ENCODE measurements at places on chromosomes 3 and 15.

GRCh38 chr3:77362936-77363335, 323.0 kb downstream of the ROBO2 start:
- no peak for DNase-seq

DNA sequence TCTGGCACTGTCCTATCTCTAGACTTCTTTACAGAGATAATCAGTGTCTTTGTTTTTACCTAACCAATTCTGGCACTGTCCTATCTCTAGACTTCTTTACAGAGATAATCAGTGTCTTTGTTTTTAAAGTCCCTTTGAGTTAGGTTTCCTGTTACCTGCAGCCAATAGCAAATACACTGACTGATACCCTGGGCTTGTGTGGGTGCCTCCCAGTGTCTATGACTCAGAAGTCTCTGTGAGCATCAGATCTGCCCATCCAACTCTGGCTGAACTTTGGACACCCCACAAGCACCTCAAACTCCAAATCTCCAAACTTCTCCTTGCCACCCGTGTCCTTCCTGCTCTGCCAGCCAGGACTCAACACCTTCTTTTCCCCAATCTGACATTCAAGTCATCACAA, 30.4 kb downstream of the SLC41A3 start:
- DNase-seq, result no peak

DNA sequence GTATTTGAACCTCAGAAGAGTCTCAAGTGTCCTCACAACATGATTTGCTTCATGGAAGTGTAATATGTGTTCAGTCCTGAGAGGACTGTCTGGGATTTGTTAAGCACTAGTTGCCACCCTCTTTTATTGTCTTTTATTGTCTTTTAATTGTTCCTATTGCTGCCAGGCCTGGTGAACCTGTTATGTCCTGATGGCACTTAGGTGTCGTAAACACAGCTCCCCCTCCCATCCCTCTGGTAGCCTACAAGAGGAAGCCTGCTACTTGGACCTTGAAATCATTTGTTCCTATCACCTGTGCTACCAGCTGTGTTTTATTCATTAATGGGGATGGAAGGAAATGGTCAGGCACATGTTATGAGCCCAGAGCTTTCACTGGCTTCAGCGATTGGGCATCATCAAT, 19.3 kb downstream of the CCNB2 start:
- DNase-seq, result no peak

GRCh38 chr3:136943436-136943835, 14.3 kb upstream of the IL20RB start:
- DNase-seq, result no peak

- DNase-seq, result no peak
Observed at GRCh38 chr15:45919806-45920205, 285.0 kb downstream of the SQOR start.

GRCh38 chr15:82768414-82769054, 37.3 kb downstream of the FSD2 start:
- no peak for DNase-seq

GRCh38 chr15:52172869-52173268, 18.3 kb downstream of the GNB5 start:
- no peak for DNase-seq

- no peak for DNase-seq
Observed at GRCh38 chr3:143718463-143718862, 129.8 kb downstream of the SLC9A9 start.

DNA sequence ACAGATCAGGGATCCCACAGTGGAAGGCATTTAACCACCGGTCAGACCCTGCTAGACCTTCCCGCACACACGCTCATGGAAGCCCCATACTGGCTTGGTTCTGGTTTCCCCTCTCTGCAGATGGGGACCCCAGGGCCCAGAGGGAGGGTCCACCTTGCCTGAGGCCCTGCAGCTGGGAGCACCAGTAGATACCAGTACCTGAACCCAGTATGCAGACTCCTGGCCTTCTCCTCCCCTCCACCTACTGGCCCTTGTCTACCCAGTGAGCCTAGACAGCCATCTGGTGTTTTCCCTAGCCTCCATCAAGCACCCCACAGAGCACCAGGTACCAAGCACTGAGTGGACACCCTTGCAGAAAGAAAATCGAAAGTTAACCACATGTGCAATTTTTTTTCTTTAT, 65.1 kb downstream of the MEGF11 start:
- DNase-seq, result no peak

DNA sequence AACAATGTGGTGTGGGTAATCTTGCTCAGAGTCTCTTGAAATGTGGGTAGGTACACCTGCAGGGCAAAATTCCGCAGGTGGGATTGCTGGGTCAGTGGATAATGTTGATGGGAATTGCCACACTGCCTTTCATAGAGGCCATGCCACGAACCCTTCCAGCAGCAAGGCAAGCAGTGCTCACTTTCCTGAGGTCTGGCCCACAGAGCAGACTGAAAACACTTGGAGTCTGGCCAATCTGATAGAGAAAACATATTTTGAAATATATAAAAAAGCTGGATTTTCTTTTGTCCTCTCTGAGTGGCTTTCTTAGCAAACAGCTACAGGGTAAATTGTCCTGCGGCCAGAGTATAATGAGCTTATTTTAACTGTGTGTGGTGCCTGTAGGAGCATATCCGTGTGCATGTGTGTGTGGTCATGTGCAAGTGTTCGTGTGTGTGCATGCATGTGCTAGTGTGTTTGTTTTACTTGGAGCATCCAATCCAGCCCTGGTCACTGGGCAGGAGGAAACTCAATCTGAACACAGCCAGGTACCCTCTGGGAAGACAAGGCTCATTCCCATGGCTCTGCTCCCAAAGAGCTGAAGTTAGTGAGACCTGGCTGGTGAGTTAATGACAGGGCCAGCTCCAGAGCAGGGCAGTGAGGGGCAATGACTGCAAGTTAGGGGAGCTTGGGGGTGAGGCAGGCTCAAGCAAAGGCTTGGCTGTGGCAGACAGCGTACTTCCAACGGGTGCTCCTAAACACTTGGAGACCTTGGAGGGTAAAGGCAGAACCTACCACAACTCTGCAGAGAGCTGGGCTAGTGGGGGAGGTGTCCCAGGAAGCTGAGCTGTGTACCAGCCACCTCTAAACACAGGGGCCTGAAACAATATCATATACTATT, 91.3 kb downstream of the PLXNA1 start:
- no peak for DNase-seq

- DNase-seq, result no peak
Observed at GRCh38 chr15:41692049-41692448, 31.8 kb downstream of the MGA start.

DNA sequence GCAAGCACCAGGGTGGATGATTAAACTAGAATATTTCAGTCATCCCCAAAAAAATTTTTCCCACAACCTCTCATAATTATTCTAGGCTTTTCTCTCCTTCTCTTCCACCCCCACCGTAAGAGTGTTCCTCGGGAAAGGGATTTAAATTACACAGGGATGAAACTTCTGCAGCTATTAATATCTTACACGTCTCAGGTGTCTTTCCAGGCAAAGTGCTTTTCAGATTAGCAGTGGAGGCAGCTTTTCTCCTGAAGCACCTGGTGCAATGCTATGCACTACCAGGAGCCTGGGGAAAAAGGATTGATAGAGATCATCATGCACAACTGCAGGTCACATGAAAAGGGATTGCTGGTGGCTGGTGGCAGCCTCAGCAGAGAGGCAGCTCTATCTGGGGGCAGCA, 250.4 kb downstream of the NTRK3 start:
- no peak for DNase-seq

GRCh38 chr3:17055374-17056276, 170.9 kb downstream of the PLCL2 start:
- DNase-seq, result no peak

DNA sequence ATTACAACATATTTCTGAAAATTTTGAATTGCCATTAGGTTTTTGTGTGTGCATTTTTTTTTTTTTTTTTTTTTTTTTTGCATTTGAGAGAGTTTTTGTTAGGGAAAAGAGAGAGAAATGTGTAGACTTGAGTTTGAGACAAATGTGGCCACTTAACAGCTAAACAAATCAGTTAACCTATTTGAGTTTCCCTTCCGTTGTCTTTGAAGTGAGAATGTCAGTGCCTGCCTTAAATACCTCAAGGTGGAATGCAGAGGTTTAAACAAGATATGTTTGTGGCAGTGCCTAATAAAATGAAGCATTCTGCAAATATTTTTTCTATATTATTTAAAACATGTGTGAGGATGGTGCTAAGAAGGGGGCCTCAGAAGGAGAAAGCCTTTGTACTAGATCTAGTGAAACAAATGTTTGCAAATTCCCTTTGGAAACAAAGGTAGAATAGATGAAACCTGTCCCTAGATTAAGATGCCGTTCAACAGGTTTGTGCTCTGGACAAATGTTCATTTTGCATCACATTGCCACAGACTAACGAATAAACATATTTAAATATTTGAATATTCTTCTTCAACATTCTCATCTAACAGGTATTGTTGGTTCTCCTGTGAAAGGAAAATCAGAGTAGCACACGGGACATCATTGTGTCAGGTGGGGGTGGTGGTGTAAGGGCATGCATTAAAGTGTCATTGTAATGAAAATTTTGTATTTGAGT, 80.7 kb downstream of the SATB1 start:
- no peak for DNase-seq

GRCh38 chr15:67792250-67792942, 32.9 kb upstream of the SKOR1 start:
- DNase-seq, result no peak

GRCh38 chr3:42999632-43000031, 20.5 kb downstream of the GASK1A start:
- no peak for DNase-seq

DNA sequence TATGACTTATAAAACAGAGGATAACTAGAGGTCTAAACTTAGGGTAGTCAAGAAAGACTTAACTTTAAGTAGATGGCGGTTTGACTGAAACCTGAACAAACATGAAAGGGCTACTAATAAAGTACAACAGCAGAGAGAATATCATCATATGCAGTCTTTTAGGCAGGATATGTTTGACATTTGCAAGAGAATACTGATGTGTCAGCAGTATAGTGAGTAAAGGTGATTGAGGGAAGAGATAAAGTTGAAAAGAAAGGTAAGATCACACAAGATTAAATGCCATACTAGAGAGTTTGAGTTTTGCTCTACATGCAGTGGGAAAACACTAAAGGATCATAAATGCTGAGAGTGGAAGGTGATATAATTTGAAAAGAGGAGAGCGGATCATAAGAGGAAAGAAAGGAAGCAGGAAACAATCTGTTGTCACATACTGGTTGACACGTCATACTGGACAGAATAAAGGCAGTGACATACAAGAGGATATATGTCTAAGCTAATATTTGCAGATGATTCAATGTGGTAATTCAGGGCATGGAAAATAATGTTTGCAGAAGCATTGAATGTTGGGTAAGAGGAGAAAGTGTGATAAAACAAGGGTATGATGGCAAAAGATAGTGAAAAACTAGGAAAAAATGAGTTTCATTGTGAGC, 223.0 kb downstream of the EPHA6 start:
- DNase-seq, result no peak

DNA sequence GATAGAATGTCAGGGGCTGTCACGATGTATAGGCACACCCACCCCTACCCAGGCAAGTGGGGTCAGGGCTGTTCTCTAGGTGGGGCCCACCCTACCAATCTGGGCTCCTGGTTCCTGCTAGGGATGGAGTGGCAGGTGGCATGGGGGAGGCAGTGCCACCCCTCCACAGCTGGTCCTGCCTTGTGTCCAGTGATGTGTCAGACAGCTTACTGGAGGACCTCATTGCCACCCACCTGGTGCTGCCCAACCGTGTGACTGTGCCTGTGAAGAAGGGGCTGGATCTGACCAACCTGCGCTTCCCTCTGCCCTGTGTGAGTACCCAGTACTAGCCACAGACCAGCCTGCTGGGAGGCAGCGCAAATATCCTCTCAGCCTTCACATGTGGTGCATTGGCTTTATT, 27.5 kb downstream of the ESYT3 start:
- DNase-seq, result no peak

GRCh38 chr3:188108703-188109412, 45.1 kb upstream of the LPP start:
- no peak for DNase-seq

DNA sequence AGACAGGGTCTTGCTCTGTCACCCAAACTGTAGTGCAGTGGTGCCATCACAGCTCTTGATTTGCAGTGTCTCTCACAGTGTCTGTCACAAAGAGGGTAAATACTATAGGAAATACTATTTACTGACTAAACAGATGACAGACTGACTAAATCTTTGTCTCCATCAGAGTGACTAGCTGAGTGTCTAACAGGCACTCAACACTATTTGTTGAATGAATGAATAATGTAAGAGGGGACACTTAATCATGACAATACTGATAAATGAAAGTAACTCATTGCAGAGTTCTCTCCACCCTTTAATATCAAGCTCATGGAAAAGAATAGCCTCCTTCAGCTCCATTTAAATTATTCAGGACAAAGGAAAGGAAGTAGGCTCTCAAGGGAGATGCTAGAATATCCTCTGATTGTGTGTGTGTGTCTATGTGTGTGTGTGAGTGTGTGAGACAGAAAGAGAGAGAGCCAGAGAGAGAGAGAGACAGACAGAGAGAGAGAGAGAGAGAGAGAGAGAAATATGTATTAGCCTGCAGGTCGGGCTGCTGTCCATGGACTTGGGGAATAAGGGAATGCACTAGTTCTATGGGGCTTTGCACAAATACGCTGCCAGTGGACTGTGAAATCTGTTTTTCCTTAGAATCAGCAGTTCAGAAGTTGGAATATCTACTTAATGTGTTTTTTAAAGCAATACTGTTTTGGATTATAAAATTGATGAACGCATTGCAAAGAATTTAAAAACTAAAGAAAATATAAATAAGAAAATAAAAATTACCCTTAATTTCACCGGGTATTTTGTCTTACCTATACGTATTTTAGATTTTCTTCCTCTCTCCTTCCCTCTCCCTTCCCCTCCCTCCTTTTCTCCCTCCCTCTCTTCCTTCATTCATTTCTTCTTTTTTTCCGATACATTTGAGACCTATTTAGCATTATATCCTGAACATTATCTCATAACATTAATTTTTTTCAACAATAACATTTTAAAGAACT, 132.9 kb upstream of the LRIG1 start:
- no peak for DNase-seq

- no peak for DNase-seq
Observed at GRCh38 chr3:41290736-41291135, 91.4 kb downstream of the CTNNB1 start.

DNA sequence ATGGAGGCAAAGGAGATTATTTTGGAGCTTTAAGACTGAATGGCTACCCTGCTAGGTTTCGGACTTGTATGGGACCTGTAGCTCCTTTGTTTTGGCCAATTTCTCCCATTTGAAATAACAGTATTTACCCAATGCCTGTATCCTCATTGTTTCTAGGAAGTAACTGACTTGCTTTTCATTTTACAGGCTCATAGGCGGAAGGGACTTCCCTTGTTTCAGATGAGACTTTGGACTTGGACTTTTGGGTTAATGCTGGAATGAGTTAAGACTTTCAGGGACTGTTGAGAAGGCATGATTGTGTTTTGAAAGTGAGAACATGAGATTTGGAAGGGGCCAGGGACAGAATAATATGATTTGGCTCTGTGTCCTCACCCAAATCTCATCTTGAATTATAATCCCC, 10.5 kb downstream of the EIF5A2 start:
- no peak for DNase-seq

GRCh38 chr15:67506775-67507747, 13.9 kb upstream of the C15orf61 start:
- DNase-seq, result no peak
